ENCODE measurements at places on chromosomes 11 and 22.
A peak's percentile ranks its signal among the peaks of the same experiment; 100 is the strongest.

DNA sequence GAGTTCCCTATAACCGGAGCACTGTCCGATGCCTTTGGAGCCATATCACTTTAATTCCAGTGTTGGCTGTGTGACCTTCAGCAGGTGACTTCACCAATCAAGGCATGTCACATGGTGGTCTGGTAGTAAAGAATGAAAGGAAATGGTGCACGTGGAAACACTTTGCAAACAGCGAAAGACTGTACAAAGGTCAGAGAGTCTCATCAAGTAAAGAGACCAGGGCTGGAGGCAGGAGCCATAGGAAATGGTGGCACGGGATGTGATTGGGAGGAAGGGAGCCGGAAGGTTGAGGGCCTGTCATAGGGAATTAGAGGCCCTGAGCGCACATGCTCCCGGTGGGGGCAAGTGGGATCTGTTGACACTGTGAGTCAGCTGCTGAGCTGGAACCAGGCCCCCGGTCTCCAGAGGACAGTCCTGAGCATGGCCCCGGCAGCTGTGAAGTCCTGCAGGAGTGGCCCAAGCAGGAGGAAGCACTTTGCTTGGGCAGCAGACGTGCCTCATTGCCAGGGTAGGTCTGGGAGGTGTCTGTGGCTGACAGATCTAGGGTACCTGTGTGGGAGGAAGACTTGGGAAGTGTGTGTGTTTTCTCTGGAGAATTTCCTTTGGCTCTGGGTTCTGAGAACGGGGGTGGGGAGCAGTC, 2.0 kb downstream of the DAGLA start:
- DNase-seq, result no peak

- DNase-seq, result no peak
These were observed 7.8 kb downstream of the CCDC90B start for GRCh38 chr11:83278351-83278750.

DNA sequence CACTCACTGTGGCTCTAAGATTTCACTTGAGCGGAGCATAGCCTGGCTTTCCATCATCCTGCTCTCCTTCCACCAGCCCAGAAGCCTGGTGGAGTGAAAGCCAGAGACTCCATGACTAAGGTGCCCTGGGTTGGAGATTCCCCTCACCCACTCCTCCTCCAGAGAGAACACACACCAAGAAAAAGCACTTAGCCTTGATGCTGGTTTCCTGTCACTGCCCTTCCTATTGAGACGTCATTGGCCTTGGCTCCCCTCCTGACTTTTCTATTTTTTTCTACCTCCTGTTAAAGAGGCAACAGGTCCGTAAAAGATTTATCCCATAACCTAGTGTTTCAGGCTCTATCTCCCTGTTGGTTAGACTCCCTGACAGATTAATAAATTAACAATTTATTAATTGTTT, 38.5 kb upstream of the APLNR start:
- no peak for DNase-seq

- DNase-seq, result no peak
These were observed 52.1 kb upstream of the CHST1 start for GRCh38 chr11:45717526-45717925.

DNA sequence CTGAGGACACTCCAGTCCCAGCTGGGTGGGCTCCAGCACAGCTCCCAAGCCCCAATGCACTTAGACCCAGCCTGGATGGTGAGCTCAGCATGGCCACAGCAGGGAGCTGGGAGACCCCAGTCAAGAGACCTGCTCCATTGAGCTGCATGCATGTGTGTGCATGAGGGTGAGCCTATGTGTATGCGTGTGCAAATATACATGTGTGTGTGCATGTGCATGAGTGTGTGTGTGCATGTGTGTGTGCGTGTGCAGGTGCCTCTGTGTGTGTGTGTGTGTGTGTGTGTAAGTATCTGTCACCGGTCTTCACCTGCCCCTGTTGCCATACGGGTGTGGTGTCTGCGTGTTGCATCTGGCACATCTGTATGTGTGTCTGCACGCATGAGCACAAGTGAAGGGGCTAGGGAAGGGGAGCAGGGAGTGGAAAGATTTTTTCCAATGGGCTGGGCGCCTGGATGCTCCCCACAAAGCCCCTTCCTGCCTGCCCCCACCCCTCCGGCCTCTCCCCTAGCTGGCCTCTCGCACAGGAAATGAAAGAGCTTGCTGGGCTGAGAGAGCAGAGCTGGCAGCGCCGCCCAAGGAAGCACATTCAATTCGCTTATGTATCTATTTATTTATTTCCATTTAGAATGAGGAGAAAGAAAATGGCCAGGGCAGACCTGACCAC, 4.1 kb downstream of the TSPAN32 start:
- peak; percentile 24 for DNase-seq

DNA sequence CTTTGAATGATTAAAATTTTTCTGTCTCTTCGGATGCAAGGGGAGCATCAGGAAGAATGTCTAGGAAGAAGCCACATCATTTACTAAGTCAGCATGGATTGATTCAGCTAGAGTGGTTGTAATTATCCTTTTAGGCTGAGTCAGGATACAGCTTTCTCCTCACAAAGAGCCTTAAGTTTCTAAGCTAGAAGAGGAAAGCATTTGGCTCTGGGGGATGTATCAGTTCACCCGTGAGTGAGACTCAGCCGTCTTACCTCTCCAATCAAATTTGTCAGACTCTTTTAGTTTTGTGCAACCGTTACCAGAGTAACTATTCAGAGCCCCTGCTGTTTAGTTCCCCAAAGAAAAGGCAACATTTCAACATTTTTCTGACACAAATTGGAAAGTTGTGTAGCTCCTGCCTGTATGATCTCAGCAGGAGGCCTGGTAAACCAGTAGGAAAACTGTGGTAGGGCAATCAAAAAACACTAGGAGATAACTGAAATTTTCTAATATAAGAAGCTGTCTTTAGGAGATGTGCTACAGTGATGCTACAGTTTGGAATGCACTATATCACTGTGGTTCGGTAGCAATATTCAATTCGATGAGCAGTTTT, 432.4 kb upstream of the LUZP2 start:
- no peak for DNase-seq

DNA sequence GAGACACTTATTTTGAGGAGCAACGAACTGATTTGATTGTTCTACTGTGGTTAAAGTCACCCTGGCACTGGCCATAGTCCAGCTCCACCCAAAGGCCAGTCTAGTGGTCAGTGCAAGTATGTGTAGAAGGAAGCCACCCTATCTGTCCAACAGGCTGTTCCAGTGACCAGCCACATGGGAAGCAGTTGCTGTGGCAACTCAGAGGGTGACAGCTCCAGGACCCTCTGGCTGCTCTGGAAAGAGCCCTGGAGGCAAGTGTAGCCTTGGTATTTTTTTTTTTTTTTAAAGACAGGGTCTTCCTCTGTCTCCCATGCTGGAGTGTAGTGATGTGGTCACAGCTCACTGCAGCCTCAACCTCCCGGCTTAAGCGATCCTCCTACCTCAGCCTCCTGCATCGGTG, 27.8 kb downstream of the LMO1 start:
- DNase-seq, result no peak

- no peak for DNase-seq
These were observed 18.3 kb downstream of the PRR5L start for GRCh38 chr11:36314434-36314767.

GRCh38 chr22:28562324-28562723, 117.3 kb downstream of the TTC28 start:
- DNase-seq, result no peak

DNA sequence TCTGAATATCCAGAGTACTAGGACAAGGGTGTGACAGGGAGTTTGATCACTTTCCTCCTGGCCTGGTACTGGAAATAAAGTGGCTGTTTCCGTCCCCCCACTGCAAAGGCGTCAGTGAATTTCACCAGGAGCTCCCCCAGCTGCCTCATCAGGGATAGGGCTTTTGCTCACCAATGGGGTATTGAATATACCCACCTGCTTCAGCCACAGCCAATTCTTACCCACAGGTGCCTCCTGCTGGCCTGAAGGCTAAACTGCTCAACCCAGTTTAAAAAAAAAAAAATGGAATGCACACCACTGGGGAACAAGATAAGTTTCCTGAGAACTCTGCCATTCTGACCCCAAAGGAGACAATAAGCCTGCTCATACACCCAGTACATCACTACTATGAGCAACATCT, 65.3 kb upstream of the MS4A8 start:
- DNase-seq, result no peak

GRCh38 chr11:76327202-76327601, 53.7 kb downstream of the THAP12 start:
- DNase-seq, result no peak

DNA sequence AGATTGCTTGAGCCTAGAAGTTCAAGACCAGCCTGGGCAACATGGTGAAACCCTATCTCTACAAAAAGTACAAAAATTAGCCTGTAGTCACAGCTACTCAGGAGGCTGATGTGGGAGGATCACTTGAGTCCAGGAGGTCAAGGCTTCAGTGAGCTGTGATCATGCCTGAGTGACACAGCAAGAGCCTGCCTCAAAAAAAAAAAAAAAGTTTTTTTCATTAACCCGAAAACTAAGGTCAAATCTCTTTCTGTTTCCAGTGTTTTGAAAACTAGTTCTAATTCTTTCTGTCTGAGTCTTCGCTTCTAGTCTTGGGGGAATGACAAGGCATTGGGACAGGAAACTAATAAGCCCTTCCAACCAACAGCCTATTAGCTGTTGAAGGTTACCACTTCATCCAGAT, 57.6 kb downstream of the LIF start:
- no peak for DNase-seq

- no peak for DNase-seq
These were observed 24.4 kb upstream of the A4GALT start for GRCh38 chr22:42745118-42745517.

GRCh38 chr11:117815262-117815803, 9.2 kb downstream of the FXYD2 start:
- DNase-seq, result no peak

DNA sequence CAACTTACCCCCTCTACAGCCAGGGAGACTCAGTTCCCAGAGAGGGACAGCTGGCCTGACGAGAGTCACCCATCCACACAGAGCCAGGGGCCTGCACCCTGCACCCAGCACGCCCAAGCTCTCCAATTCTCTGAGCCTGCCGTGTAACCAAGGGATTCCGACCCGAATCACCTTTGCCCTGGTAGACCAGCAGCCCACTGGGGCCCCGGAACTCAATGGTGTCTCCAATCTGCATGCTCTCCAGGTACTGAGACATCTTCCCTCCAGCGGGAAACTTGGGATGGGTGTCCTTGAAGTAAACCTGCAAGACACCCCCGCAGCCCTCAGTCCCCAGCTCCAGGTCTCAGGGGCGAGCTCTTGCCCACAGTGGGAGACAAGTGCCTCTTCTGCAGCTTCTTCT, 12.4 kb downstream of the ATP5MGL start:
- no peak for DNase-seq

DNA sequence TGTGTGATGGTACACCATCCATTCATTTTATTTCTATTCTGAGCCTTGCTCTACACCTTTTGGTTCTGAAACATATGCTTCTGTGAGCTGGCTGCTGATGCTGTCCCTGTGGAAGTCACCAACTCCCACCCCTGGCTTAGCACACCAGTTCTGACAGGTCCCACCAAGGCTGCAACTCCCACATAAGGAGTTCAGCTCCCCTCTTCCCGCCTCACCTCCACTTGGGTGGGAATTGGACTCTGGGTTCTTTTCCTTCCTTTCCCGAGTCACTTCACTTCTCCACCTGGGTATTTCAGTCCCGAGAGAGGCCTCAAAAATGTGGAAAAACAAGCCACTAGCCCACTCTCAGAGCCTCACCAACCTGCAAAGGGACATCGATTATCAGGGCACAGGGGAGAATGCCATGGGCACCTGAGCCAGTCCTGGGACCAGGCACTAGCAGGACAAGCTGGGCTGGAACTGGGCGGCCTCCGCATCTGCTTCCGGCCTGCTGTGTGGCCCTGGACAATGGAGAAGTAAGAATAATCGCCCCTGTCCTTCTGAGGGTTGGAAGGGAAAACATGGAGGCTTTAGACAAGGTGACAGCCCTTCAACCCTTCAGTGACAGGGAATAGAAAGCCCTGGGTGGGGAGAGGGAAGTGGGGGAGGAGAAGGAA, 80.1 kb downstream of the IGLL1 start:
- DNase-seq, result no peak

- no peak for DNase-seq
These were observed 3.4 kb upstream of the NHERF4 start for GRCh38 chr11:119181677-119182412.

- DNase-seq, result peak; percentile 21
These were observed 124.3 kb upstream of the TTC12 start for GRCh38 chr11:113189909-113190667.

GRCh38 chr11:22405377-22405776, 67.2 kb downstream of the SLC17A6 start:
- no peak for DNase-seq

DNA sequence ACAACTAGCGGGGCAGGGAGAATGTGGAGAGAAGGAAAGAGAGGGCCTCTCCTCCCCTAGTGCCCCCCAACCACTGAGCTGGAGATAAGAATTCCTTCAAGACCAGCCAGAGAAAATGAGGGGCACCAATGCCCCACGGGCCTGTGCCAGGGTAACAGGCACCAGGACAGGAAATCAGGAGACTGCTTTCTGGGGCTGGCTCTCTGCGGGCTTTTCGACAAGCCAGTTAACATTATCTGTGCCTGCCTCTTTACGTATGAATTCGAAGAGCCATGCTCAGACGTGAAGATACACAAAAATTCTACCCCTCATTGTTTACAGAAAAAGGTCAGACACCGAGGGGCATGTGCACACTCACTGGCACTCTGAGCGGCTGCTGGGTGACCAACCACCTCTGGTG, 52.1 kb downstream of the MYH9 start:
- no peak for DNase-seq

DNA sequence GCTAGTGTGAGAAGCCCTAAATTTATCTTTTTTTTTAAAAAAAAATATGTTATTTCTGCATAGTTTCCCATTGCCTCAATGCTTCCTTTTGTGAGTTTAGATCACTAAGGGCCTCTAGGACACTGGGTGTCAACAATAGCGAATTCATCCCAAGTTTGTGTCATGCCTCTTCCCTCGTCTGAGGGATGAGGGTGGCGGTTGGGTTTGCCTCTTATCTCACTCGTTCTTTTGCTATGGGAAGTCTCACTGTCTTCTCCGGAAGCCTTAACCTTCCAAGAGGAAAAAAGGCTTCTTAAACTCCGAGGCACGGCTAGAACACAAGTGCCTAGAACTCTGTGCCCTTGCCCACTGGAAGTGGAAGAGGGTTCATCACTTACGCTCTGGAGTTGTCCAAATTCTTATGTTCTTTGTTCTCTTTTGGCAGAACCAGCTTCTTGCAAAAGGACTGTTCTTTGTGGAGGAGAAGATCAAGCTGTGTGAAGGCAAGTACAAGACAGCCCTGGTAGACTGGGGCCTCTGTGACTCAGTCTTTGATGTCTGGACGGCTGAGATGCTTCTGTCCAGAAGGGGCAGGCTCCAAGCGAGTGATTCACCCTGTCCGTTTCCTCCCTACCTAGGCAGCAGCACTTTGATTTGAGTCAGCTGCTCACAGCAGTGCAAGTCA, 78.5 kb downstream of the TRAF6 start:
- DNase-seq, result peak; percentile 86

GRCh38 chr11:111764621-111765020, 1.6 kb downstream of the PPP2R1B start:
- DNase-seq, result no peak

DNA sequence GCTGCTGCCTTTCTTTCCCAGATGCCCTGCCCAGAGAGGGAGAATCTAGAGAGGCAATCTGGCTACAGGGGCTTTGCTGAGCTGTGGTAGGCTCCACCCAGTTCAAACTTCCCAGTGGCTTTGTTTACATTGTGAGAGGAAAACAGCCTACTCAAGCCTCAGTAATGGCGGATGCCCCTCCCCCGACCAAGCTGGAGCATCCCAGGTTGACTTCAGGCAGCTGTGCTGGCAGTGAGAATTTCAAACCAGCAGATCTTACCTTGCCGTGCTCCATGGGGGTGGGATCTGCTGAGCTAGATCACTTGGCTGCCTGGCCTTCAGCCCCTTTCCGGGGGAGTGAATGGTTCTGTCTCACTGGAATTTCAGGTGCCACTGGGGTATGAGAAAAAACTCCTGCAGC, 12.2 kb downstream of the BDNF start:
- no peak for DNase-seq

- no peak for DNase-seq
These were observed 31.2 kb upstream of the SMIM35 start for GRCh38 chr11:118117790-118118601.

Data from stromal cell of bone marrow (primary cell).